ENCODE measurements at places on chromosomes 2 and 18. TPM values are rescaled to one million over a fixed set of nuclear protein-coding genes. Genes with fewer than 3 reads are reported as not detected.

The MPHOSPH10 gene
- total RNA-seq = 23.6 TPM

The POTEE gene
- under 0.01 TPM for total RNA-seq

The DRC1 gene
- not detected for total RNA-seq

The FBXO15 gene
- 0.26 TPM for total RNA-seq

Measured in aortic smooth muscle cell (primary cell).